ENCODE measurements at places on chromosomes 4 and X.

DNA sequence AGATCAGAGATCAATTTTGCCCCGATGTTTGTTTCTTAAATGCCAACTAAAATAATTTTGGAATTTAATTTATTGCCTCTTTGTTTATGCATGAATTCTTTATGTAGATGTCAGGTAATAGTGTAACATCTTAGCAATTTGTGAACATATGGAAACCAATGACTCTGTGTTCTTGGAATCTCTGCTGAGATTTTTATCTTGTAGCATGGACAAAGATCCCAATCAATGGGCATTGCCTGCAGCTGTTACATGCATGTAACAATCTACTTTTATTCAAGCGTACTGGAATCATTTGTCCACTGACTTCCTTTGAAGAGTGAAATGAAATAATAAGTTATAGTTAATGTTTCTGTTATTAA, 61.6 kb upstream of the ARSJ start:
- no peak for DNase-seq

GRCh38 chr4:6362896-6363295, 93.2 kb downstream of the WFS1 start:
- DNase-seq, result peak; percentile 78

DNA sequence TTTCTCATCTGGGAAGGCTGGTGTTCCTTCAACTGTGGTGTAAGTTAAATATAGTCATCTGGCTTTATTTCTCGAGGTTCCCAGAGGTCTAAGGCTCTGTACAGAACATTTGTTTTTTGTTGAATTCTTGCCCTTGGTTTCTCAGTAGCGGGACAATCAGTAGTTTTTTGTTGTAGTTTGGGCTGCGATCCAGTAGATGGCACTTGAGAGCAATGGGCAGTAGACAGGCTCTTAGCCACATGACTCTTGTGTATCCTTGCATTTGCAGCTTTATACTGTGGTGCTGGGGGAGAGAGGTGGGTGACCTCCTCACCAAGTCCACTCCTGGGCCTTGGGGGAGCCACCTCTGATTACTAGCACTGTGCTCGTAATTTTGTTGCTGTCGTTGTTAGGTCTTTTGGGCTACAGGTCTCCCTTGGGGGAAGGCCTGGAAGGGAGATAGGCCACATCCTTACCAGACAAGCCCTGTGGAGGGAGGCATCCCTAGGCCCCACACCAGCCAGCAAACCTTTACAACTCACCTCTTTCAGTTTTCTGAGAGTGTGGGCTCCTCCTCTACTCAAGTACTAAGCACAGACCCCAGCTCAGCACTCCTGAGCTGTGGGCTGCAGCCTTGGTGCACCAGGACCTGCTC, 8.1 kb downstream of the ETDB start:
- peak; percentile 57 for DNase-seq

DNA sequence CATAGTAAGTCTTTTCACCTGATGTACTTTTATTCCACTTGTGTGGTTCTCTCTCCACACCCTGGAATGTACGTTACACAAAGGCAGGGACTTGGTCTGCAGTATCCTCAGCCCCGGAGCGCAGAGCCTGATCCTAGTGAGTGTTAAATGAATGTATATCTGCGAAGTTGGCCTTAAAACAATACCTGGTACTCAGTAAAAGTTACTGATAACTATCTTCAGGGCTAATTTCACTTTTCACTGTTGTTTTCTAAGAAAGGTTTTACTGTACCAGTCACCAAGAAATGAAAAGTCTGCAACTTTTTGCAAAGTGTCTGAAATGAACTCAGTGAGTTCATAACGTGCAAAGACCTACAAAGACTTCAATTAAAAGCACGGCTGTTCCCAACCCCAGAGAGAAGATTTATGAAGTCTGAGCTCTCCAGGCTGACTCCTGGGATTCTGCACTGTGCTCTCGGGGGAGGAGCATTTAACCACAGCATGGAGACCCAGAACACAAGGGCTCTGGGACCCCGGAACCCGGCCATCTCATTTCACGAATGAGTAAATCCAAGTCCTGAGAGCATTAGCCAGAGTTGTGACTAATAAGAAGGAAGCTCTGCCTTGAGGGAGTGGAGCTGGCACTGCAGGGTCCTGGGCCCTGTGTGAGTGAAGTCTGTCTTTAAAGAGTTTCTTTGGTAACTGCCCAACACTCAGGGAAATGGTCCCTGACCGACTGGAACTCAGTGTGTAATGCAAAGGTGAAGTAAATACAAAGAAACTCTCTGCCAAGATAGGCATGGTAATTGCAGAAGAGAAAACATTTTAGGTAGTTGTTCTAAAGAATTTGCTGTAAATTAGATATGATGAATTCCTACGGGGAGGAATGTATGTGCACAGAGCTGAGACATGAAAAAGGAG, 165.8 kb downstream of the NSUN7 start:
- DNase-seq, result no peak

All from GM23338 (cell line).